ENCODE measurements at places on chromosomes 16 and 17.

GRCh38 chr16:89064606-89065457 lies 28.8 kb upstream of the ACSF3 start:
- no peak for DNase-seq

GRCh38 chr17:9221147-9221921 lies 200.0 kb downstream of the NTN1 start:
- DNase-seq = no peak

DNA sequence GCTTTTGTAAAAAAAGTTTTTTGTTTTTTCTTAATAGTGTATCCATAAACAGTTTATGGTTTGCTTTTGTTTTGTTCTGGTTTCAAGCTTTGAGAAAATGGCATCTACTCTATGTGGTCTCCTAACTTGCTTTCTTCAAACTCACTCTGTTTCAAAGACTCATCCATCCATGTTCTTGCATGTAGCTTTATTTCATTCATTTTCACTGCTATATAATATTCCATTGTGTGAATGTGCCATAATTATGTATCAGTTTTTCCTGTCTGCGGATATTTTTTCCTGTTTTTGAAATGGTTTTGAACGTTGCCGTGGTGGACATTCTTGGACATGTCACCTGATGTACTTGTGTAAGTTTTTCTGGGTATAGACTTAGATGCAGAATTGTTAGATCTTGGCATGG lies 39.1 kb downstream of the MGAT5B start:
- no peak for DNase-seq

DNA sequence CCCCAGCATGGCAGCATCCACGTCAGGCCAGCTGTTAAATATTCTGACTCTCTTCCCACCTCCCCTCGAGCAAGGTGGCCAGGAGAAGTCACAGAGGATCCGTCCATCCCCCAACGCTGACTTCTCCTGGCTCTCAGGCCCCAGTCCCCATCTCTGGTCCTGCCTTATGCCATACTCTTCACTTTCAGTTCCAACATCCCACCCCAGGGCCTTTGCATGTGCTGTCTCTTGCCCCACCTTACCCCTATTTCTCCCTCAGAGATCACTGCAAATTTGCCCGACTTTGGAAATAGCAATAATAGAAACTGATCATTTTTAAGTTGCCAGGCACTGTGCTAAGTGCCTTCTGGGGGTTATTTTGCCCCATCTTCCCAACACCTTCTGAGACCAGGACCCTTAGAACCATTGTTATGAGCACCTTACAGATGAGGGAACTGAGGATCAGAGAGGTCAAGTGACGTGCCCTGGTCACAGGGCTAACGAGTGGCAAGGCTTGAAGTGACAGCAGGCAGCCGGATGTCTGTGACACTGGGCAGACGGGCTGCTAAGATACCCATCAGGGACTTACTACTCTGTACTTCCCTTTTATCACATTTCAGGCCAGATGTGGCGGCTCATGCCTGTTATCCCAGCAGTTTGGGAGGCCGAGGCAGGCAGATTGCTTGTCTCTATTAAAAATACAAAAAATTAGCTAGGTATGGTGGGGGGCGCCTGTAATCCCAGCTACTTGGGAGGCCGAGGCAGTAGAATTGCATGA lies 17.7 kb downstream of the HID1 start:
- DNase-seq = no peak

- DNase-seq = peak; percentile 12
Measured at GRCh38 chr16:35152067-35152627, 1692.7 kb downstream of the TP53TG3F start.

- DNase-seq = no peak
Measured at GRCh38 chr16:77116856-77117255, 74.1 kb upstream of the MON1B start.

GRCh38 chr16:13559624-13560023 lies 360.3 kb upstream of the ERCC4 start:
- DNase-seq = no peak

- no peak for DNase-seq
Measured at GRCh38 chr17:36721560-36722120, 120.3 kb downstream of the MRM1 start.

GRCh38 chr16:76653390-76654026 lies 376.3 kb downstream of the CNTNAP4 start:
- peak; percentile 43 for DNase-seq

- no peak for DNase-seq
Measured at GRCh38 chr17:76452127-76452659, 759 bp downstream of the UBE2O start.

- DNase-seq = no peak
Measured at GRCh38 chr17:30927756-30928155, 6.0 kb downstream of the ADAP2 start.

- no peak for DNase-seq
Measured at GRCh38 chr17:17647524-17648178, 33.6 kb upstream of the RAI1 start.

DNA sequence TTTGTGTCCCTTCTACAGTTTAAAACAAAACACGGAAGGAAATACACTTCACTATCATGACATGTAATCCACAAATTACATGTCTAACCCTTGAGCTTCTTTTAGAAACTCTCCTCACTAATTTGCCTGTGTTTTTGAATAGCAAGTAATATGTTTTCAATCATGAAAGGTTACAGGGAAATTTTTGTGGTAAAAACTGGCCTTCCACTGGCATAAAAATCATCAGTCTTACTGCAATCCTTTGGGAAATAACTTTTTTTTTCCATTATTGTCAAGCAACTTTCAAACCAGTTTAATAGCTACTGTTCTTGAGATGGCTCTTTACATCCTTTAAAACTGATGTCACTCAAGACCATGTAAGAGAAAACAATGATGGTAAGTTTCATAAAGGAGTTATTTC lies 27.0 kb downstream of the MYO1D start:
- no peak for DNase-seq

GRCh38 chr16:53064081-53064578 lies 9.3 kb downstream of the CHD9 start:
- DNase-seq = no peak

GRCh38 chr17:48994549-48995303 lies 2.5 kb upstream of the IGF2BP1 start:
- DNase-seq = no peak

DNA sequence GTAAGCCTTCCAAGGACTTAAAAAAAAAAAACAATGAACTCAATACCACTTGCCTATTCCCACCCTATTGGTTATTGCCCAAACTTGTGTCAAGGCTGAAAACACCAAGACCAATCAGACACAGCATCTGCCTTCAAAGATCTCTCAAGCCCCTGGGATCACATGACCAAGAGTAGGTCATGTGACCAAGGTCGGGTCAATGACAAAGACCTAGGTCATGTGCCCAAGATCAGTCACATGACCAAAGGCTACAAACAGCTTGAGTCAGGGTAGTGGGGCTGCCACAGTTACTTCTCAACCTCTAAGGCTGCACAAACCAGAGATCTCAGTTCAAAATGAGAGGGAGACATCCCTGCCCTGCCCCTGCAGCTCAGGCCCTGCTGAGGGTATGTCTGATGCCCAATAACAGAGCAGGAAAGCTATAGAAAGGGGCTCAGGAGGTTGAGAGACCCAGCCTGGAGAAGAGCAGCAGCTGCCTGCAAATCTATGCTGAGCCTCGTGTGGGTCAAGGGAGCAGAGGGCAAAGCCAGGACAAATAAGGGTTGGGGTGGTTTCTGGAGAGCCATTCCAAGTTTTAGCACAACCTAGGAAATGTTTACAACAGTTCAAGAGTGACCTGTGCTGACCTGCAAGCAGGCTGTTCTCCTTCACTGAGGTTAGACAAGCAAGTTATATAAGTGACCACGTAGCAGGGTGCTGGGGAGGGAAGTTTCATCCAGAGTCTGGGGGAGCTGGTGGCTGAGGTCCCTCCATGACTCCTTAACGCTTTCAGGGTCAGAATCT lies 48.8 kb downstream of the PIMREG start:
- DNase-seq = no peak

GRCh38 chr16:86165479-86165878 lies 266.5 kb downstream of the IRF8 start:
- no peak for DNase-seq

DNA sequence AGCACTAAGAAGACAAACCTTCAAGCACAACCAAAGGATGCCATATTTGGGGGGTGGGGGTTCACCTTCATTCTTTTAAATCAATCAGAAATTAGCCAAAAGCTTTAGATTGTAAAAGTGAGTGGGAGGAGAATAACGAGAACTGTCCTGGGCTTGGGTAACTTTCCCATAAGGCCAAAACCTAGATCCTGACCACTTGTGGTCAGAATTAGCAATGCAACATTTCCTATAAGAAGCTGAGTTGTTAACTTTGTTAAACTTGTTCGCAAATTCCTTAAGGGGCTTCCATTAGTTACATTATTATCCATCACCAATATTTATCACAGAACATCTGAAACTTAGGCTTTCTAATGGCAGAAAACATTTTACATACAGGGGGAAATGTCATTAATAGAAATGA lies 25.1 kb downstream of the STAT5B start:
- no peak for DNase-seq

- DNase-seq = peak; percentile 17
Measured at GRCh38 chr17:79747508-79748294, 17.0 kb downstream of the ENPP7 start.

DNA sequence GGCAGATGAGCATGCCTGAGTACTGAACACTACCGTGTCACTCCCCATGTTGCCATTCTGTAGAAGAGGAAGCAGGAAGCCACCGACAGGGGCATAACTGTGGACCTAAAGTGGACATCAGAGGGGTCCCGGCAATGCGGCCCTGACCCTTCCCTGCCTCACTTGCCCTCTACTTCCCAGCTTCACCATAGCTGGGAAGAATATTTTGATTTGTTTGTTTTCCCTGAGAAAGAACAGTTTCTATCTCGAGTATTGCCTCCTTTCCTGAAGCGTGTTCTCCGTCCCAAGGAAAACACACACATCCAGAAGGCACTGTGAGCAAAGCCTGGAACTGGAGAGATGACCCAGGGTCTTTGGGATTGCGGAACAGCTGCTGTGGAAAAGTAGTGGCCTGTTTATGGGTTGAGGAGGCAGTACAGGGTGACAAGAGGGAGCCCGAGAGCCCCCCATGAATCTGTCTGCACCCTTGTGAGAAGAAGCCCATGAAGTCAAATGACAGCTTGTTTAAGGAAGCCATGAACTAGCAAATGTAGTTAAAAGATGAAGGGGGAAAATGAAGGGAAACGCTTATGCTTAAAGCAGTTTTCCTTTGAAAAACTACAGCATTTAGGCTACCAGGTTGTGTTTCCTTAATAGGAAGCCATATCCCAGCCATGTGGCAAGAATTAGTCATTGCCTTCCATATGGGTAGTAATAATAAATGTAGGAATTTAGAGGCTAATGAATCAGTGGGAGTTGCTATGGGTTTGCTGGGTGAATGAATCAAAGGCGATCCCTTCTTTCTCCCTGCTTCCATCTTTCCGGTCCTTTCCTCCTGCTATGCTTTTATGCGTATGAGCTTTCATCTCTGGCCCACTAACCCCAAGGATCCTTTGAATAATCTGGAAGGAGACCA lies 90.0 kb upstream of the TBX2 start:
- no peak for DNase-seq

- no peak for DNase-seq
Measured at GRCh38 chr16:53792161-53792951, 88.4 kb downstream of the FTO start.

DNA sequence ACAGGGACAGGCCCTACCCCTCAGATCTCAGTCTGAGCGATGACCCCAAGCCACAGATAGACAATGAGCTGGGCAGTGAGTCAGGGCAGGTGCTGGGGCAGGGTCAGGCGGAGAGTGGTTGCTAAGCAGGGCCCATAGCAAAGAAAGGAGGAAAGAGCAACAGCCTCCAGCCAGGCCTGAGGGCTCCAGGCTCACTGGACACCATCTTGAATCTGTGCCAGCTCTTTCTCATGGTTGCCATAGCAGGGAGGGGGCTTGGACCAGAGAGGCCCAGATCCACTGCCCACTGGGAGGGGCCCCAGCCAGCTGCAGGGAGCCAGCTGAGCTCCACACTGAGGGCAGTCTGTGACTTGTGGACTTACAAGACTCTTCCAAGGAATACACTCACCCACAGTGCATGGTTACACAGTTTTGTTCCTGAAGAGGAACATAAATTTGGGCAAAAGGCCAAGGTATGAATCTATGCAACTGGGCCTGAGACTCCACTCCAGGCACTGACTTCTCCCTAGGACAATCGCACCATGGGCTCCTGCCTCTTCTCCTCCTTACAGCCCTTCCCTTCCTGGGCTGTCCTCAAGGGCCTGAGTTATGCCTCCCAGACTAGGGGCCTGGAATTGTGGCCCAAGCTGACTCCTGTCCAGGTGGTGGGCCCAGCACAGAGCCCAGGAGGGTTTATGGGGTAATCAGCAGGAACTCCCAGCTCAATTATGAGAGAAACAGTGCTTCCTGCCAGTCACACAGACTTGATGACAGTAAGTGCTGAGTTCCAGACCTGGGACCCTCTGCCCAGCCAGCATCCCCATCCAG lies 59.9 kb downstream of the BEAN1 start:
- no peak for DNase-seq

DNA sequence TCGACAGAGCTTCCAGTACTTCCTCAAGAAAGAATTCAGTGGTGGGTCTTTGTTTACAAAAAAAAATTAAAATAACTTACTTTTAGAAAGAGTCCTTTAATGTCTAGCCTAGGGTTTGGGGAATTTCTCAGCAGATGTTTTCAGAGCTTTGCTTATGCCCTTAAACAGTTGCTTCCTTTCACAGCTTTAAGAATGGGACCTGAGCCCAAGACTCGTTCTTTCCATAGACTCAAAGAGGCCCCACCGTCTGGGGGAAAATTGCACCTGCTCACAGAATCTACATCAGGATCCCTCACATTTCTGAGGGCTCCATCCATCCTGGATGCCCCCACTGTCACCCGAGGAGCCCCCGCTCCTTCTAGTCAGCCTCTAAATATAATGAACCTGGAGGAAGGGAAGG lies 60.0 kb downstream of the RGS9 start:
- DNase-seq = no peak

- DNase-seq = no peak
Measured at GRCh38 chr16:70777973-70778406, 23.0 kb downstream of the VAC14 start.

GRCh38 chr17:9291912-9292560 lies 270.7 kb downstream of the NTN1 start:
- no peak for DNase-seq

- DNase-seq = no peak
Measured at GRCh38 chr16:82119405-82119804, 50.6 kb downstream of the MPHOSPH6 start.

- DNase-seq = no peak
Measured at GRCh38 chr17:75535119-75535537, 9.6 kb downstream of the LLGL2 start.

- no peak for DNase-seq
Measured at GRCh38 chr17:47603830-47604597, 45.7 kb upstream of the KPNB1 start.

DNA sequence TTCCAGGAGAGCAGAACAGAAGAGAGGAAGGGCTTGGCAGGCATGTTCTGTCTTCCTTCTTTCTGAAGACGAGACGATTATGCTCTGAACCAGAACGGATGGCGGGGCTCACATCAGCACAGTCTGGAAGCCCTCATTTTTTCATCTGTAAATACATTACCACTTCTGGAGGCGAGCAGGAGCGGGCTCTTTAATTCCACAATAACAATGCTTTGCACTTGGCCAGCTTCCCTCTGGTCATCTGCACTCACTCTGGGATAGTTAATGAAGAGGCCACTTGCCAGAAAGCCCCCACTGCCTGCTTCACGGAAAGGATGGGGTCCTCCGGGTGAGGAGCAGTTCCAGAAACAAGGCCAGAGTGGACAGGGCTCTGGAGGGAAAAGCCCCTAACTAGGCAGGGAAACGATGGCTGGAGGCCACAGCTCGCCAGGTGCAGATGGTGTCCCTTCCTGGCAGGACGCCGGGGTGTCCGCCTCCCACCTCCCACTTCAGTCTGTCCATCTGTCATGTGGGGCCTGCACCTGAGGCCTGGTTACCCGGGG lies 13.1 kb upstream of the BCAR1 start:
- DNase-seq = no peak

Measured in dorsolateral prefrontal cortex (tissue), 122 donors.